ENCODE measurements at places on chromosomes 7 and 10.
A peak's percentile ranks its signal among the peaks of the same experiment; 100 is the strongest.

- DNase-seq: no peak
Observed at GRCh38 chr10:28967031-28967430, 289.7 kb downstream of the BAMBI start.

DNA sequence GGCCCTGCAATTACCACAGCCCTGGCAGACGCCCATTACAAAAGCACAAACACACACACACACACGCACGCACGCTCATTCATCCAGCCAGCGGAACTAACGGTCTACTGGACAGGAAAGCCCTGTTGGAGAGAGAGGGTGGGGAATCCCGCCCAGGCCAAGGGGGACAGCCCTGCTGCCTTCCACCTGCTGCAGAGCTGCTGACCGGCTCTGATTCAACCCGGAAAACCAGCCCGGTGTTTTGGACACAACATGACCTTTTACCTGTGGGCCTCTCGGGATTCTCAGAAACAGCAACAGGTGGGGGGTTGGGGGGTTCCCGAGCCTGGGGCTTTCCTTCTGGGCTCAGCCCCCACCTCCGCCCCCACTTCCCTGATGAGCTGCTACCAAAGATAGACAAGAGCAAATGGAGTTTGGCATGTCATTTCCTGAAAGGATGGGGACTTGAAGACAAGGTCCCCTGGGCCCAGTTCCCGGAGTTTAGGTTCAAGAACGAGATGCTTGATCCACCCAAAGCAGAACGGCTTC is 18.5 kb upstream of the SERPINE1 start:
- DNase-seq: no peak

GRCh38 chr7:139777948-139778841 is at the start of gene HIPK2:
Gene HIPK2 (minus strand): TSS chr7:139777998. CDS start chr7:139777623, 375 bp downstream.
- peak; percentile 46 for DNase-seq

DNA sequence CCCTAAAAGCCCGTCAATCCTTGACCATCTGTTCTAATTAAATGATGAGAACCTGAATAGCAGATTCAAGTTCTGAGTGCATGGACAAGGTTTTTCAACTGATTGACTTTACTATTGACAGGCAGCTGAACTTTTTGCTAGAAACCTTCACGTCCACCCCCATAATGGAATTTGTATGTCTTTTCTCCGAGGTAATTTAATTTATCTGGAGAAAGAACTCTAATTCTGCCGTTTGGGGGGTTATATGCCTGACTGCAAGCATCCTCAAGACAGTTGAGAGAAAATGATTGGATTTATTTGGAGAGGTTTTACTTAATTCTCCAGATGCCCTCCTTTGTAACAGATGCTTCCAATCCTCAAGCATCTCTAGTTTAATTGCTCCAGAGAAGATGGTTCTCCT is 1053.4 kb upstream of the AUTS2 start:
- DNase-seq: no peak

- DNase-seq: no peak
Observed at GRCh38 chr10:31467791-31468535, 148.9 kb downstream of the ZEB1 start.

All from stimulated activated CD8-positive, alpha-beta memory T cell treated with anti-CD3 and anti-CD28 coated beads, Interleukin-7, amount 100 ng/mL, for 1 hour (primary cell).